BJ (cell line): ENCODE measurements at places on chromosomes 11 and 22. TPM values are rescaled to one million over a fixed set of nuclear protein-coding genes. Genes with fewer than 3 reads are reported as not detected.

The LRRC4C gene
- 0.04 TPM in 1 of 2 replicates, not detected in the other for polyA plus RNA-seq

The OR2AG2 gene
- 0.28 and 0.60 TPM in 2 replicates for polyA plus RNA-seq

The OR5B17 gene
- not detected in 2 replicates for polyA plus RNA-seq

The KMT2A gene
- 19.8 and 21.9 TPM in 2 replicates for polyA plus RNA-seq

- no peak for DNase-seq
Measured at GRCh38 chr11:90134478-90135003, at the start of gene NAALAD2. Gene NAALAD2, plus strand, starts transcription at chr11:90134663. Its CDS starts 96 bp downstream, at chr11:90134759.

- no peak for DNase-seq
Measured at GRCh38 chr11:73215191-73216134, 2.6 kb upstream of the P2RY2 start.
